Activated naive CD4-positive, alpha-beta T cell treated with anti-CD3 and anti-CD28 coated beads for 36 hours (primary cell): ENCODE measurements at places on chromosomes 2 and 18. TPM values are rescaled to one million over a fixed set of nuclear protein-coding genes. Genes with fewer than 3 reads are reported as not detected.
A peak's percentile ranks its signal among the peaks of the same experiment; 100 is the strongest.

DNA sequence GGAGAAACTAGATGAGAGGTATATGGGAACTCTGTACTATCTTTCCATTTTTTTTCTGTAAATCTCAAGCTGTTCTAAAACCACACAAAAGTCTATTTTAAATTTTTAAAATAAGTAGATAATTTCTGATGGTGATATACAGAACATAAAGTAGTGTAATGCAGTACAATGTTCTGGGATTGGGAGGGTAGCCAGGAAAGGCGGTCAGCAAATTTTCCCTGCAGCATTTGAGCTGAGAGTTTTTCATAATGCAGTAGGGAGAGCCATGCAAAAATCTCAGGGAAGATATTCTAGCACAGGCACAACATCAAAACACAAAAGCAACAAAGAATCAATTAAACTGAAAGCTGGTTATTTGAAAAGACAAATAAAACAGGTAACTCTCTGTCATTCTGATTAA is 141.5 kb downstream of the NCKAP5 start:
- DNase-seq, result no peak
- no peaks in the 10 kb centered on the region for H3K36me3 ChIP-seq
- H3K4me1 ChIP-seq, result no peaks in the 10 kb centered on the region

GRCh38 chr2:47064106-47064505 is 91.0 kb downstream of the STPG4 start:
- no peak for DNase-seq
- no peak overlapping the region for H3K4me3 ChIP-seq
- no peaks in the 10 kb centered on the region for H3K27me3 ChIP-seq
- H3K27ac ChIP-seq, result no peak overlapping the region
- peaks cover 9% of the 10 kb centered on the region for H3K4me1 ChIP-seq
- H3K36me3 ChIP-seq, result peaks cover 6% of the 10 kb centered on the region

DNA sequence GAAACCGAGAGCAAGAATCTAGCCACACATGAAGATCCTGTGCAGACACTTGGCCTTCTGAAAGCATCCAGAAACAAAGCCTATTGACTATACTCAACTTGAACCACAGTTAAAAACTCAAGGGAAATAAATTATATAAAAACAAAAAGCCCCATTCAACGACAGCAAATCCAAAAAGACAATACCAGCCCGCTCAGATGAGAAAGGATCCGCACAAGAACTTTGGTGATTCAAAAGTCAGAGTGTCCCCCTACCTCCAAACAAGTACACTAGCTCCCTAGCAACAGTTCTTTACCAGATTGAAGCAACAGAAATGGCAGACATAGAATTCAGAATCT is 163.2 kb downstream of the WDPCP start:
- H3K27ac ChIP-seq, result no peak overlapping the region
- H3K36me3 ChIP-seq, result peaks cover 21% of the 10 kb centered on the region
- no peak for DNase-seq
- peaks cover 2% of the 10 kb centered on the region for H3K4me1 ChIP-seq

GRCh38 chr2:103669531-103669930 is 907.7 kb downstream of the TMEM182 start:
- H3K4me3 ChIP-seq, result no peak overlapping the region
- no peaks in the 10 kb centered on the region for H3K4me1 ChIP-seq
- no peaks in the 10 kb centered on the region for H3K27me3 ChIP-seq
- no peak overlapping the region for H3K27ac ChIP-seq
- DNase-seq, result no peak
- no peaks in the 10 kb centered on the region for H3K36me3 ChIP-seq

- H3K4me1 ChIP-seq, result no peaks in the 10 kb centered on the region
- no peaks in the 10 kb centered on the region for H3K36me3 ChIP-seq
- H3K4me3 ChIP-seq, result no peak overlapping the region
- no peak overlapping the region for H3K27ac ChIP-seq
These were observed 479.3 kb downstream of the CPS1 start for GRCh38 chr2:211035548-211036185.

GRCh38 chr2:235286622-235287374 is 207.0 kb upstream of the AGAP1 start:
- H3K36me3 ChIP-seq, result no peaks in the 10 kb centered on the region
- no peak for DNase-seq
- H3K27me3 ChIP-seq, result peaks cover 10% of the 10 kb centered on the region
- no peak overlapping the region for H3K4me3 ChIP-seq
- H3K4me1 ChIP-seq, result no peaks in the 10 kb centered on the region
- H3K27ac ChIP-seq, result no peak overlapping the region

GRCh38 chr2:205849136-205849535 is 166.8 kb downstream of the NRP2 start:
- no peaks in the 10 kb centered on the region for H3K4me1 ChIP-seq
- H3K27ac ChIP-seq, result no peak overlapping the region
- peaks cover 18% of the 10 kb centered on the region for H3K27me3 ChIP-seq
- no peak overlapping the region for H3K4me3 ChIP-seq
- H3K36me3 ChIP-seq, result no peaks in the 10 kb centered on the region

DNA sequence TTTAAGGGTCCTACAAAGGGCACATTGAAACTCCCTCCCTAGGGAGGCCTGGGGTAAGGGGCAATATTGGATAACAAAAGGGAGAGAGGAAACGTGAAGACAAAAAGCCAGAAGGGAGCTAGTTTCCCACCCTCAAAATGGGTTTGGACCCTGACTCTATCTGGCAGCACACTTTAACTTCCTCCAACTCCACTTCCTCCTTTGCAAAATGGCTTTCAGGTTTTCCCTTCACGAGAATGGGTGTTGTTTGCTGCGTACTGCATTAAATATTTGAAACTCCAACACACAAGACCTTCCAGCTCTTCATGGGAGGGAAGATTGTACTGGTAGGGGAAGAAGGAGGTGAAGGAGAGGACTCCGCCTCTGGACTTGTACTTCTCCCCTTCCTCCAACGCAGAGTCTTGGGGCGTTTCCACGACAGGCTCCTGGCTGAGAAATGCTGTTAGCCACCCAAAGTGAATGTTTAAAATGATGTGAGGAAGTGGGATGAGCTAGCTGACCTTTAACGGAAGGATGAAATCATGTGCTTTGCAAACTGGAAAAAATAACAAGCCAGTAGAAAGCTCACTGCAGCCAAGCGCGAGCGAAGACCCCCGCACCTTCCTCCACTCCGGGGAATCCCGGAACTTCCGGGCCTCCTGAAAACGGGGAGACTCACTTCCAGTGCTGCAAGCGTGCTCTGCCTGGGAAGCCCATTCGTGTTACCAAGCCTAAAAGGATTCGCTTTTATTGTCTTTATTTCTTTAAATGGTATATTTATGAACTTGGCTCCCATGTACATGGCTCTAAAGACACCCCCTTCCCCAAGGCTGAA is 85.6 kb downstream of the VIT start:
- no peak overlapping the region for H3K4me3 ChIP-seq
- no peaks in the 10 kb centered on the region for H3K27me3 ChIP-seq
- H3K27ac ChIP-seq, result no peak overlapping the region
- H3K36me3 ChIP-seq, result no peaks in the 10 kb centered on the region
- DNase-seq, result no peak

GRCh38 chr2:128781585-128782385 is 463.1 kb upstream of the HS6ST1 start:
- DNase-seq, result no peak
- no peak overlapping the region for H3K4me3 ChIP-seq
- H3K36me3 ChIP-seq, result no peaks in the 10 kb centered on the region
- no peaks in the 10 kb centered on the region for H3K27me3 ChIP-seq

GRCh38 chr2:17616405-17616804 is 75.9 kb downstream of the VSNL1 start:
- H3K4me3 ChIP-seq, result no peak overlapping the region
- H3K27ac ChIP-seq, result no peak overlapping the region
- DNase-seq, result no peak
- H3K27me3 ChIP-seq, result peaks cover 13% of the 10 kb centered on the region

DNA sequence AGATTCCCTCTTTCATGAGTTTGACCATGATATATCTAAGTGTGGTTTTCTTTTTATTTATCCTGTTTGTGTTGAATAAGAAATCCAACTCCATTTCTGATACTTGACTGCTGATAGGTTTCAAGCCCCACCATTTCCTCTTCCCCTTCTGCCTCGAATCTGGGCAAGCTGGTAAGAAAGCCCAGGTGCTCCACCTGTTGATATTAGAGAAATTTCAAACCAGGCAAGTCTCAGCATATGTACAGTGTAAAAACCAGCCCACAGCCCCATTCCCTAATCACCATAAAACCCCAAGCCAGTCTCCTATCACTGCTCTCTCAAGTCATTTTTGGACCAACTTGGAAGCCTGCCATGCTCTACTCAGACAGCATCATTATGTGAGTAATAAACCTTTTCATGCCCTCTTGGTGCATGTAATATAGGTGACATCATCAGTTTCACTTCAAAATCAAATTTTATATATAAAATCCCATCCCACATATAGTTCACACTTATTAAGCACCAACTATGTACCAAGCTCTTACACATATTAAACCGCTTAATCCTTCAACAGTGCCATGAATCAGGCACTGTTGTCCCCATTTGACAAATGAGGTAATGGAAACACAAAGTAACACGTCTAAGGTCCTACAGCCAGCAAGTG is 46.6 kb downstream of the SMAD2 start:
- H3K36me3 ChIP-seq, result peaks cover 34% of the 10 kb centered on the region
- H3K27me3 ChIP-seq, result no peaks in the 10 kb centered on the region
- peaks cover 28% of the 10 kb centered on the region for H3K4me1 ChIP-seq
- H3K4me3 ChIP-seq, result no peak overlapping the region

- H3K27me3 ChIP-seq, result no peaks in the 10 kb centered on the region
- H3K4me1 ChIP-seq, result no peaks in the 10 kb centered on the region
- H3K27ac ChIP-seq, result no peak overlapping the region
- H3K4me3 ChIP-seq, result no peak overlapping the region
These were observed 407.3 kb upstream of the LYPD1 start for GRCh38 chr2:133077269-133077822.

DNA sequence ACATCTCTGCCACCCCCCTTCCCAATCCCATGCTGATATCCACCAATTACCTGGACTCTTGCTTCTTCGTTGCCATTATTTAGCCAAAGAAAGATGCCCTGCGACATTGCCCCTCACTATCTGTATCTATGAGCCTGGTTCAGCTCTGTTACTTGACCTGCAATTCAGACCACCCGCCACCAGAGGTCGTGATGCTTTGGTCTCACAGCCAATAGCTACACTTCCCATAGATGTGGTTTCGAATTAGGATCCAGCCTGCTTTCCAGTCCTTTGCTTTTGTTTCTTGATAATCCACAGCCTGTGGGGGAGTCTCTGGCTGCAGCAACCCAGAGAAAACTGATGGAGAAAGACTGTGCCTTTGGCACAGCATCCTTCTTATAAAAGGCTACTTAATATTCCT is 239.4 kb downstream of the KLHL29 start:
- no peak overlapping the region for H3K4me3 ChIP-seq
- no peaks in the 10 kb centered on the region for H3K27me3 ChIP-seq
- no peaks in the 10 kb centered on the region for H3K4me1 ChIP-seq
- peak; percentile 45 for DNase-seq

GRCh38 chr2:33497221-33497650 is 20.8 kb downstream of the RASGRP3 start:
- H3K27me3 ChIP-seq, result peaks cover 5% of the 10 kb centered on the region
- H3K4me3 ChIP-seq, result no peak overlapping the region
- H3K4me1 ChIP-seq, result peaks cover 18% of the 10 kb centered on the region
- no peak for DNase-seq
- no peaks in the 10 kb centered on the region for H3K36me3 ChIP-seq

DNA sequence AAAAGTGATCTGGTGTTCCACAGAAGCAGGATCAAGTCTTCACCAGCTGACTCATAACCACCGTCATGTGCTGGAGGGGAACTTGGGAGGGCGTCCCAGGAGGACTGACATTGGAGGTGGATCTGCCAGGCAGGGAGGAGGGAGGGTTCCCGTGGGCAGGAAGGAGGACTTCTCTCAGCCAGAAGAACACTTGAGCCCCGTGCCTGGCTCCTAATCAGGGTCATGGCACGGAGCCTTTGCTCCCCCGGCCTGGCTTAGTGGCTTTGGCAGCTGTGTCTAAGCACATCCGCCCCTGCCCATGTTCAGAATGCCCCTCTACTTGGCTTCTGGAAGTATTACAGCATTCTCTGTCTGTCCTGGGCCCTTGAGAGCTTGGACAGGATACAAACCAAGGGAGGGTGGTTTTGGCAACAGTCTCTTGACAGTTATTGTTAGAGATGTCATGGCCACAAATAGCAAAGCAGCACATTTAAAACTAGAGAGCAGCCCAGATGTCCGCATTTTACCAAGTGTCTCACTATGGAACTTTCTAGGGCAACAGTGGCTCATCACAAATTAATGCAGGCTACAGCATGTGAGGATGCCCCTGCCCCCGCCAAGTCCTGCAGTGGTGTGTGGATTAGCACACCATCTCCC is 11.5 kb downstream of the PPP1R7 start:
- no peak overlapping the region for H3K27ac ChIP-seq
- no peak for DNase-seq
- no peak overlapping the region for H3K4me3 ChIP-seq
- peaks cover 26% of the 10 kb centered on the region for H3K36me3 ChIP-seq
- H3K4me1 ChIP-seq, result no peaks in the 10 kb centered on the region

- no peak overlapping the region for H3K4me3 ChIP-seq
- H3K4me1 ChIP-seq, result peaks cover 12% of the 10 kb centered on the region
- H3K27me3 ChIP-seq, result no peaks in the 10 kb centered on the region
- no peak for DNase-seq
- H3K27ac ChIP-seq, result peak overlapping the region; percentile 46
These were observed 518.8 kb upstream of the ACVR2A start for GRCh38 chr2:147325990-147326389.

DNA sequence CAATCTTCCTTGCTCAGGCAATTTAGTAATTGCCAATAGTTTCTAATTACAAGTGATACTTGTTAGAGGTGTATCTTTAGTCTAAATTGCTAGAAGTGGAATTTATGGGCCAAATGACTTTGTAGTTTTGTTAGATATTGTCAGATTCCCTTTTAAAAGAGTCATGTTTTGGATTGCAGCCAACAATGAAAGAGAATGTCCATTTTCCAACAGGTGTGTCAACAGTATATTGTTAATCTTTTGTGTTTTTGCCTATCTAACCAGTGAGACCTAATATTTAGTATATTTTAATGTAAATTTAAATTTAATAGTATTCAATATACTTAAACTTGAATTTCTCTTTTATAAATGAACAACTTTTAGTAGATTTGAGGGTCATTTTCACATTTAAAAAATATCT is 259.4 kb upstream of the ETAA1 start:
- peaks cover 3% of the 10 kb centered on the region for H3K27me3 ChIP-seq
- H3K4me1 ChIP-seq, result no peaks in the 10 kb centered on the region
- H3K36me3 ChIP-seq, result no peaks in the 10 kb centered on the region
- H3K27ac ChIP-seq, result no peak overlapping the region
- no peak overlapping the region for H3K4me3 ChIP-seq
- DNase-seq, result no peak

CRYBA2 gene
- total RNA-seq, result not detected

AGXT gene
- total RNA-seq, result not detected

EMILIN1 gene
- 0.29 TPM for total RNA-seq

SELENOI gene
- 22.9 TPM for total RNA-seq

LONRF2 gene
- total RNA-seq, result not detected

CD8B gene
- total RNA-seq, result 1.7 TPM

SOX11 gene
- total RNA-seq, result not detected

SERPINB13 gene
- total RNA-seq, result not detected

KCNIP3 gene
- total RNA-seq, result not detected

MAP2 gene
- 0.20 TPM for total RNA-seq

SERPINB2 gene
- total RNA-seq, result not detected

SMYD1 gene
- not detected for total RNA-seq

CD226 gene
- total RNA-seq, result 19.4 TPM

NT5C1B gene
- not detected for total RNA-seq

SAG gene
- 0.19 TPM for total RNA-seq

BOLL gene
- 0.12 TPM for total RNA-seq

MBD5 gene
- total RNA-seq, result 19.6 TPM

OTOF gene
- 0.45 TPM for total RNA-seq

GKN1 gene
- not detected for total RNA-seq

PAX8 gene
- total RNA-seq, result 2.0 TPM
